ENCODE measurements at places on chromosomes 11 and 22.

GRCh38 chr11:6825231-6825744 is 20.2 kb upstream of the OR10A5 start:
- DNase-seq, result no peak

GRCh38 chr11:110380836-110381622 is 48.7 kb upstream of the FDX1 start:
- DNase-seq, result no peak

GRCh38 chr11:119263352-119263940 is 53.5 kb downstream of the MCAM start:
- DNase-seq, result peak; percentile 12

- no peak for DNase-seq
Observed at GRCh38 chr11:63909591-63910506, 7.1 kb downstream of the RCOR2 start.

GRCh38 chr22:30598986-30599385 is 7.3 kb upstream of the PES1 start:
- no peak for DNase-seq

DNA sequence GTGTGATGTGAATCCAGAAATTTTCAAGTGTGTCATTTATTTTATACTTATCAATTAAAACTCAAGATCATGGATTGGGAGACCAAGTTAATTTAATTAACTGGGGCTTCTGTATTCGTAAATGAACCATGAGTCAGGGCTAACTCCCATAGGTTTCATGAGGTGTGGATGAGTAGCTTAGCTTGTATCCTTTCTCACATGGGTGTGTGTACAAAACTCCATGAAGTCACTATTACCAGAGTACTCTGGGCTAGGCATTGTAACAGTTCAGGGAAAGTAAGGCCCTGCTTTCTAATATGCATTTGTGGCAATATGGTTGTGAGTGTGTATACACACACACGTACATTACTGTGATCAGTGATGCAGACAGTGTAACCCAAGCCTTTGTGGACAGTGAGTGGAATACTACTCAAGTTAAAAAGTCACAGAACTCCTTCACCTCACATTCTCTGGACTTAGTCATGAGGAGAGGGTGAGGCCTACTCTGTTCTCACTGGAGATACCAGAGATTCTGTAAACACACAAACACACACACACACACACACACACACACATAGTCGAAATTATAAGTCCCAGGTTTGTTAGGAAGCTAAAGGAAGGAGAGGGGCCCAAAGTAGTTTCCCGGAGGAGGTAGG is 3.5 kb downstream of the CNTF start:
- DNase-seq, result no peak

- DNase-seq, result no peak
Observed at GRCh38 chr11:126498281-126498680, 142.8 kb downstream of the ST3GAL4 start.

DNA sequence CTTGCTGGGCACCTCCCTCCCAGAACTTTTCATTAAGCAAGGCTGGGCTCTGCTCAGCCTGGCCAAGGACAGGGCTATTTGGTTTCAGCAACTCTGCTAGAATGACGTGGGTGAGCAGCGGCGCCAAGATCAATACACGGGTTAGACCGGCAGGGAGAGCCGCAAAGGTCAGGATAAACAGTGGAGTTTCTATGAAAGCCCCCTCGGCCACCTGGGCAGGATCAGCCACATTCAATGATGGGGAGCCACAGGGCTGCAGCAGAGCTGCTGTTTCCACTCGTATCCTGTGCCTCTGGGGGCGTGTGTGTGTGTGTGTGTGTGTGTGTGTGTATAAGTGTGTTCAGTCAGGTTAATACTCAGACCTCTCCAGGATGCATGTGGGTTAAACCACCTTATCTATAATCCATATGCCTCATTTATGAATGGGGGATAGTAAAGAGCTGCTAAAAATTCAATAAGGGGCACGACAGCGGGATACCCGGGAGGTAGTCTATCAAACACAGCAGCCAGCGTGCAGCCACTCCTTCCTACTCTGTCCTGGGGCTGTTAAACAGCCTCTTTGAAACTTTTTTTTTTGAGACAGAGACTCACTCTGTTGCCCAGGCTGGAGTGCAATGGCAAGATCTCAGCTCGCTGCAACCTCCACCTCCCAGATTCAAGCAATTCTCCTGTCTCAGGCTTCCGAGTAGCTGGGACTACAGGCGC is 34.8 kb downstream of the MYH9 start:
- DNase-seq, result no peak

DNA sequence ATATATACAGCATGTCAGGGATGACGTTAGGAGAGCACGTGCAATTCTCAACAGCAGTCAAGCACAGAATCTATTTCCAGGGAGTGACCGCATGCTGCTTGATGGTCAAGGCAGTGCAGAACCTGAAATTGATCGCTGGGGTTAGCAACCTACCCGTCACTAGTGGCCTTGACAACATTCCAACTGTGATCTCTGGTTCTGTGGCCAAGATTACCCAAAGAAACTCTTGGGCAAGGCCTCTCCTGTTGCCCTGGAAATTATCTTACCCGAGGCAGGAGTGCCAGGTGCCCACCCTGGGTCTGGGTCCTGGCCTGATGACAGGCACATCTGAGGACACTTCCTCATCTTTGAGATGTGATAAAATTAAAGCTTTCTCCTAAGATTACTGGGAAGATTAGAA is 2.2 kb downstream of the TM7SF2 start:
- no peak for DNase-seq

All from hepatic stellate cell (primary cell).